Panc1 (cell line): ENCODE measurements at places on chromosomes 11 and 22.

DNA sequence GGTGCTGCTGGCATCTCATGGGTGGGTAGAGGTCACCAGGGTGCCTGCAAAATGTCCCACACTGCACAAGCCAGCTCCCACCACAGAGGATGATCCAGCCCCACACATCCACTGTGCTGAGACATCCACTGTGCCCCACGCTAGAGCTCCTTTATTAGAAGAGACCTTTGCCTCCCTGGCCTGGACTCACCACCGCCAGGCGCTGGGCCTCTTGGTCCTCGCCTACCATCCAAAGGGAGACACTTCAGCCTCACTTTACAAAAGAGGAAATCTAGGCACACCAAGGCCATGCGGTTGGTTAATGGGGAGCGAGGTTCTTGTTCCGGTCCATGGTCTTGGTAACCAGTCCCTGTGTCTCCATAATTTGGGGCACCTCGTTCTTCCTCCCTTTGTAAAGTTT is 3.4 kb upstream of the ANO1 start:
- no peak for DNase-seq

DNA sequence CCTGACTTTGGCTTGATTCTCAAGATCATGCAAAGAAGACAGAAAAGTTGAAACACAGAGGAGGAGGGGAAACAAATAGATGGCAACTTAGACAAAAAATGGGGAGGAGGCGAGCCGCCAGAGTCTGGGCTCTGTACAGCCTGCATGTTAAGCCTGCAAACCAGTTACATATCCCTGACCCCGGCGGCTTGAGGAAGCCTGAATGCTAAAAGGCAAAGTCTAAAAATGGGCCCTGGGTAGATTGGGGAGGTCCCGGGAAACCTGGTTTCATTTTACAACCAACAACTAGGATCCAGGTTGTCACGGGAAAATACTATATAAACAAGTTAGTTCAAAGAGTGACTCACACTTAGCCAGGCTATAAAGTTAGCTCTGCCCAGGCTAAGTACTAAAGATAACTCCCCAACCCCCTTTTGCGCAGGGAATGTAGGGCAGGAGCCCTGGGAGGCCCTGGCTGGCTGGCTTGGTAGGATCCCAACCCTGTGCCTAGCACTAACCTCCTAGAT is 18.8 kb upstream of the ZBTB16 start:
- DNase-seq = no peak

DNA sequence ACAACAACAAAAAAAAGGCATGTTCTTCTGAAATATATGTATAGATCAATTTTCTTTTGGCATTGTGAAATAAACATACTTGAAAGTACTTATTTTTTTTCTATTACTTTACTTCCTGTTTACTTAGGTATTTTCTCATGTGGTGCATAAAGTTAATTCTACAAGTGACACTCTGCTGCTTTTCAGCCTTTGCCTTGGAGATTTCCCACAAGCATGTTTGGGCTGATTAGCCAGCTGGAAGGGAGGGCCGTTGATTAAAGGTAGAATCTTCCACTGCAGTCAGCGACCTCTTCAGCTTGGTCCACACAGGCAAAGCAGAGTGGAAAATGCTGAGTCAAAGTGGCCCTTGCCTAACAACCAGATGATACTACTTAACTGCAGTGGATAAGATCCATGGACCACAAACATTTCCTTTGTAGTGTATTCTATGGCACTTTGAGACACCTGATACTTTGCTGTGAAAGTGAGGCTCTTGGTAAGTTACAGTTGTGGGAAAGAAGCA is 176.0 kb downstream of the ARHGAP42 start:
- no peak for DNase-seq

DNA sequence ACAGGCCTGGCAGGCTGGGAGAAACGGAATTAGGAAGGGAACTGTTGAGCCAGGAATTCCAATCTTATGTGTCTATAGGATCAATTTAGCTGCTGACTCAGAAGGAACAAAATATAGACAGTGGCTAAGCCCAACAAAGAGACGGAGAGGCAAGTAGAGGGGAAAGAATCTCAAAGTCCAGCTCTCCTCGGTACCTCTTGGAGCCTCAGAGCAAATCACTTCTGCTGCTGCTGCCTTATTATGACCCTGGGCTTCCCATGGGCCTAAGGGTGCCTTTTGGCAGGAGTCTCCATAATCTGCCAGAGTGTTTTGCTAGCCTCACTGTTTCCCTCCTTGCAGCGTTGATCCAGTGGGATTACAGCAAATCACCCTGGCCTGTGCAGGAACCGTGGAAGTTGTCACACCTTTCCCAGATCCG is 31.7 kb downstream of the PAX6 start:
- DNase-seq = peak; percentile 4

DNA sequence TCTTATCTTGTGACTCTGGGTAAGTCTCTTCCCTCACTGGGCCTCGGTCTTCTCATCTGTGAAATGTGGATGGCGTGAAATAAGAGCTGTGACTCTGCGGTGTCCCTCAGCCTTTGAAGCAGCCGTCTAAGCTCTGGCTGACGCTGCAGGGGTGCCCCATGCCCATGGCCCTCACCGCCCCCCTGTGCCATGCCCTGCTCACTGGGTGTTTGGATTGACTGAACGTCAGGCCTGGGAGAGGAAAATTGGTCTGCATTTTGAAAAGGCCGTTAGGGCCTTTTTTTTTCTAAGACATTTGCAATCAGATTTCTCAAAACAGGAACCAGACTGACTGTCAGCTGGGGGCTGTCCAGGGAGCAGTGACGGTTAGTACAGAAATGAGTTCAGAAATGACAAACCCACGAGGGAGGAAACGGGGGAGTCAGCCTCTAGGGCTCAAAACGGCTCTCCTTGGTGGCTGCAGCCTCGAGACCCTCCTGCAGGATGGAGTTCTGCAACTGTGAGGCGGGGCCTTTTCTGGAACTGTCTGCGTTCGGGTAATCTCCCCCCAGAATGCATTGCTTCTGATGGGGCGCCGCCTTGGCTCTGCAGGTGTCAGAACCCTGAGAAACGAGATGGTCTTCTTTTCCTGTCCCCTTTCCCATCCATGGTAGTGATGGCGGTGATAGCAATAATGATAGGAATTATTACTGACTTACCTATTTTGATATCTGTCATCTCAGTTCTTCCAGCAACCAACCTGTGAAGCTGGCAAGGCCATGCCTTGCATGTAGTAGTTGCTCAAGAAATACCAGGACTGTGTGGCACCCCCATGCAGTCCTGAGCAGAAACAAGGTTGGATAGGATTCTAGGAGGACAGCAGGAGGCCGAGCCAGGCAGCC is 2.0 kb downstream of the GRK2 start:
- no peak for DNase-seq

DNA sequence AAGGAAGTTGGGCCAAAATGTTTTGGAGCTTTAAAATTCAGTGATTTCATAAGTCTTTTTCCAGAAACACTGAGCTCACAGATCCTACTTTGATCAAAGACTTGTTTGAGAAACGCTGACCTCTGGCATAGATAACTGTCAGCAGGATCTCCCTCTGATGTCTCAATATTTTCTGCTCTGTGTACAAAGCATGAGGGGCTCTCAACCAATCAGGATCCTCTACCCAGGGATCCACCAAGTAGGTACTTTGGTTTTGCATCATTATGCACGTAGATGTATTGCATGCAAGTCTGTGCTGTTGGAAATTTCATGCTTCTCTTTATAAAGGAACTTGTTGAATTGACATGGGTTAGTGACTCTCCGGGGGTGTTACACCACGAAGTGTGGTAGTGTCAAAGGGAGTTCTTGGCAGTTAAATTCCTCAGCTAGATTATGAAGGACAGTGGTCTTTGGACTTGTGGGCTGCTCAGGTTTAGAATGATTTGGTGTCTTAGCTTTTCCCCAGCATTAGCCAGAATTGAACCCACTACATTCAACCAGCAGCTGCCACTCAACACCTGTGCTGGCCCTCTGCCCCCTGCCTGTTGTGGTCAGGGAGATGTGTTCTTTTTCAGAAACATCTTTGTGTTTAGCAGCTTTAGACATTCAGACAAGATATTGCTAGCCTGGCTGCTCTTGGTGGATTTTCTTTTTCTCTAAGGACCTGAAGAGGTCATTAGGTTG is 1.7 kb upstream of the DIXDC1 start:
- no peak for DNase-seq

DNA sequence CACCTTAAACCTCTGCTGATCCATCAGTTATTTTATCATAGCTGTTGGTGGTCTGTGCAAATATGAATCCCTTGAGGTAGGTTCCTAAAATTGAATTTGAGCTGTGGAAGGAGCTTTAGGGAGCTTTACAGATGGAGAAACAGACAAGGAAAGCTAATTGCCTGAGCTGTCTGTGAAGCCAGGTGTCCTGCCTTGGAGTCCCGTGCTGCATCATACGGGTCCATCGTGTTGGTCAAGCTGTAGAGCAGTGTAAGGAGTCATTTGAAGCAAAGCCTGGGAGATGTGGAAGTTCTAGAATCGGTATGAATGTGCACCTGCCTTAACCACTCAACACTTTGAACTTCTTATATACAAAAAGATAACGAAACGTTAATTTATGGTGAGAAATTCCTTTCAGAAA is 1.0 kb downstream of the POLA2 start:
- DNase-seq = no peak

- DNase-seq = no peak
These were observed 10.8 kb upstream of the CECR2 start for GRCh38 chr22:17358415-17358814.

GRCh38 chr11:128660947-128661346 is 32.9 kb upstream of the FLI1 start:
- no peak for DNase-seq

GRCh38 chr22:29861672-29862297 is 21.2 kb upstream of the MTMR3 start:
- no peak for DNase-seq

DNA sequence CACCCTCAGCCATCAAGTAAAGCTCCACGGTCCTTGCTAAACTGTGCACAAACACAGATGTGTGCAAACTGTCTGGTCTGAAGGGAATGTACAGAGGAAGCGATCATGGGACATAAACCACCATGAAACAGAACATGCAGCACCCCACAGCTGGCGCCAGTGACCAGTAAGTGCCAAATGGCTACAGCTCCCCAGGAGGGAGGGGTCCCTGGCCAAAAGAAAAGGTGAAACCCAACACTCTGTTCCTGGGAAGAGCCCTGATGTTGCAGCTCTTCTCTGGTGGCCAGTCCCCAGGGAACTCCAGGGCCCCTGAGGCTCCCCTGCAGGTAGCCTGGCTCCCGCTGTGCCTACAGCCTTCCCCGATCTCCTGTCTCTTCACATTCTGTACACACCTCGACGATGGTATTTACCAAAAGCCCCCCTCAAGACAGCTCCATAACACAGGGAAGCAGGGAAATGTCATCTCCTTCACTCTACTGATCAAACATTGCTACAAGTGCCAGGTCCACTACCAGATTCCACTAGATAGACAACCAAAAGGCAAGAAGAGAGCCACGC is 2.9 kb downstream of the DGCR6L start:
- DNase-seq = no peak

GRCh38 chr11:62599901-62600300 is 1.8 kb downstream of the MTA2 start:
- no peak for DNase-seq

DNA sequence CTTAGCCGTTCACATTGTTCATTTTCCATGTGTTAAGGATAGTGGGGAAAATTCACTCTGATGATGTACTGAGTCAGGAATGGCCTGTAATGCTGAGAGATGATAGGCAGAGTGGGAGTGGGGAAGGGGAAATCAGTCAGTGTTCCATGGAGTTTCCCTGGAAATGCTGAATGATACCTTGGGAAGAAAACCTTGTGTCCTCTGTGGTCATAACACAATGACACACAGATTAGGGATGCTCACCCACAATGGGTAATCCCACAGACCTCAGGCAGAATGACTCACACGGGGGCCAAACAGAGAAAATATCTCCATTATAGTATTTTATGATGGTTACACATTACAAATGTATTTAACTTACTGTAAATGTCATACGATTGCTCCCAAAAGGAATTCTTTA is 118.0 kb downstream of the SNX19 start:
- no peak for DNase-seq
